ENCODE measurements at places on chromosomes 12 and 14. TPM values are rescaled to one million over a fixed set of nuclear protein-coding genes. Genes with fewer than 3 reads are reported as not detected.

GRCh38 chr14:70018713-70019211 lies 139.5 kb downstream of the SMOC1 start:
- DNase-seq, result no peak

DNA sequence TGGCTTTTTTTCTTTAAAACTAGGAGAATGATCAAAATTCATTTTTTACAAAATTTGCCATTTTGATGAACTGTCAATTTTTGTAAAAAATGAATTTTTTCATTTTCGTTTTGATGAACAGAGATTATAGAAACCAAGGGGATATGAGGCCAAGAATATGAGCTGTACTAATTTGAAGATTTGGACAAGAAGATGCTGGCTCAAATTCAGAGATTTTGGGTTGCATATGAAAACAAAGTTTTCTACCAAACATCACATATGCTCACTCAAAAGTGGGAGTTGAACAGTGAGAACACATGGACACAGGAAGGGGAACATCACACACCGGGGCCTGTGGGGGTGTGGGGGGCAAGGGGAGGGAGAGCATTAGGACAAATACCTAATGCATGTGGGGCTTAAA lies 230.7 kb downstream of the SNAPC1 start:
- DNase-seq, result no peak

- no peak for DNase-seq
Measured at GRCh38 chr12:66662729-66663128, 16.1 kb downstream of the GRIP1 start.

GRCh38 chr14:68884031-68885030 lies 91.5 kb upstream of the ZFP36L1 start:
- DNase-seq, result peak; percentile 88

DNA sequence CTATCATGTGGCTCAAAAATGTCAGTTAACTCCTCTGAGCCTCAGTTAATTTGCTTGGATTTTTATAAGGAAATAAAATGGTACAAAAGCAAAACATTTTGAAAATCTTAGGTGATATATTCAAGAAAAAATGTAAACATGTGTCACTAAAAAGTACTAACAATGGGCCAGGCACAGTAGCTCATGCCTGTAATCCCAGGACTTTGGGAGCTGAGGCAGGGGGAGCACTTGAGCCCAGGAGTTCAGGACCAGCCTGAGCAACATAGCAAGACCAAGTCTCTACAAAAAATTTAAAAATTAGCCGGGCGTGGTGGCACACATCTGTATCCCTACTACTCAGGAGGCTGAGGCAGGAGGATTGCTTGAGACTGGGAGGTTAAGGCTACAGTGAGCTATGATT lies 25.7 kb downstream of the AQP6 start:
- DNase-seq, result no peak

Gene SLCO1B3
- not detected for total RNA-seq

DNA sequence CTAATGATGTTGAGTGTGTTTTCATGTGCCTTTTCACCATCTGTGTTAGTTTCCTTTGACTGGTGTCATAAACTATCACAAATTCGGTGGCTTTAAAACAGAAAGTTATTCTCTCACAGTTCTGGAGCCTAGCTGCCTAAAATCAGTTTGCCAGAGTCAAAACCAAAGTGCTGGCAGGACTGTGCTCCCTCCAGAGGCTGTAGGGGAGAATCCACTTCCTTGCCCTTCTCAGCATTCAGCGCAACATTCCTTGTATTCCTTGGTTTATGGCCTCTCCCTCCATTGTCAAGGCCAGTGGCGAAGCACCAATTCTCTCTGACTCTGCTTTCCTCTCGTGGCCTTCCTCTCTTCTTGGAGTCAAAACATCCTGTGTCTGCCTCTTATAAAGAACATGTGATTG lies 174.2 kb upstream of the PDE3A start:
- DNase-seq, result no peak

DNA sequence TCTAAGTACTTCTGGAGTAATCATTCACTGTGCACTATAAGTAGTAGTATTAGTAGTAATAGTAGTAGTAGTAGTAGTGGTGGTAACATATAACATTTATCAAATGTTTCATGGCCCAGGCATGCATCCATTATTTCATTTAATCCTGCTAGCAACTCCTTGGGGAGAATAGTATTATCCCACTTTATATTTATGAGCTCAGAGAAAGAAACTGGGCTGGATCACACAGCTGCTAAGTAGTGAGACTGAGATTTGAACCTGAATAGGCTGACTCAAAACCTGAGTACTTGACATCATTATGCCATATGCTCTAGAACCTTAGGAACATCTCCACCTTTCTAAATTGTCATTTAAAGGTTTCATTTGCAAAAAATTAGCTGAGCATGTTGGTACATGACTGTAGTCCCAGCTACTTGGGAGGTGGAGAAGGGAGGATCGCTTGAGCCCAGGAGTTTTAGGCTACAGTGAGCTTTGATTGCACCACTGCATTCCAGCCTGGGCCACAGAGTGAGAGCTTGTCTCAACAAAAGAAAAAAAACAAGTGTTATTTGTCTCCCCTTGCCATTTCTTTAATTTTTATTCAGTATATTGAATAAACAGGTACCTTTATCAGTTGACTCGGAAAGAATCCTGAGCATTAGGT lies 11.4 kb upstream of the NID2 start:
- no peak for DNase-seq

DNA sequence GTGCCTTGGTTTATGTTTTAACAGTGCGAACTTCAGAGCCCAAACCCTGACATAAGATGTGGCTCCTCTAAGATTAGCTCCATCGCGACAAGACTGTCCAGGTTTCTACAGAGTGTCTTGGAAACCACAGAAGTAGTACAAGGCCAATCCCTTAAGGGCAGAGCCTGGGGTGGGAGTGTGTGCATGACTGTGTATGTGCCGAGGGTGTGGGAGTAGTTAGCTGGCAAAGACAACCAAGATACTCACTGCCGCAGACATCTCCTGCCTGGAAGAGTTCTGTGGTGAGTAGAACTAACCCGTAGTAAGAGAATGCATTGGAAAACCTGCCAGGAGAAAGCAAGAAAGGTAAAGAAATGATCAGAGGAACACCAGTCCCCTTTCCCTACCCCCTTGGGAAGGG lies 54.1 kb downstream of the DAO start:
- DNase-seq, result no peak

DNA sequence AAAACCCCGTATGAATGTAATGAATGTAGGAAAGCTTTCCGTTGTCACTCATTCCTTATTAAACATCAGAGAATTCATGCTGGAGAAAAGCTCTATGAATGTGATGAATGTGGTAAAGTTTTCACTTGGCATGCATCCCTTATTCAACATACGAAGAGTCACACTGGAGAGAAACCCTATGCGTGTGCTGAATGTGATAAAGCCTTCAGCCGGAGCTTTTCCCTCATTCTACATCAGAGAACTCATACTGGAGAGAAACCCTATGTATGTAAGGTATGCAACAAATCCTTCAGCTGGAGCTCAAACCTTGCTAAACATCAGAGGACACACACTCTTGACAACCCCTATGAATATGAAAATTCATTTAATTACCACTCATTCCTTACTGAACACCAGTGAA lies 23.8 kb downstream of the ZNF891 start:
- no peak for DNase-seq

Gene COL2A1
- total RNA-seq, result not detected

- no peak for DNase-seq
Measured at GRCh38 chr14:21088687-21089086, 9.8 kb downstream of the ZNF219 start.

Gene SIRT4
- total RNA-seq, result 13.2 TPM

GRCh38 chr12:75738486-75738885 lies 227.1 kb upstream of the KRR1 start:
- DNase-seq, result no peak

- no peak for DNase-seq
Measured at GRCh38 chr12:91922139-91922538, 223.5 kb downstream of the BTG1 start.

- DNase-seq, result peak; percentile 26
Measured at GRCh38 chr12:93191956-93192355, 185.8 kb upstream of the NUDT4 start.

GRCh38 chr12:30515351-30515750 lies 180.3 kb downstream of the IPO8 start:
- no peak for DNase-seq

DNA sequence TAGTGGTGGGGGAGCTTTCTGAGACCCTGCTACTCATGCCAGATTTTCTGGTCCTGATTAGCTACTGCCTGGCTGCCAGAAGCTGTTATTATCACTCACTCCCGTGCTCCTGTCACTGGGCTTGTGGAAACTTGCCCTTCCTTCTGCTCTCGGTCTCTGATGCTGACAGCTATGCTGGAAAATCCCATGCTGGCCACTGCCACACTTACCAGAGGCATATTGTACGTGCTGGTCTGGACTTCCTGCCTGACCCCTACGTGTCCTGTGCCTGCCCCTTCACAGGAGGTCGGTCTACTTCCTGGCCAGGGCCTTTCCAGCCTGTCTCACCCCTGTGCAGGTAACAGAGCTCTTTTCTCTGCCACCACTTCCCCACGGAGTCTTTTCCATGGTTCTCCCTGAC lies 149.4 kb upstream of the PLEKHG7 start:
- no peak for DNase-seq

Gene LBHD2
- total RNA-seq, result not detected

DNA sequence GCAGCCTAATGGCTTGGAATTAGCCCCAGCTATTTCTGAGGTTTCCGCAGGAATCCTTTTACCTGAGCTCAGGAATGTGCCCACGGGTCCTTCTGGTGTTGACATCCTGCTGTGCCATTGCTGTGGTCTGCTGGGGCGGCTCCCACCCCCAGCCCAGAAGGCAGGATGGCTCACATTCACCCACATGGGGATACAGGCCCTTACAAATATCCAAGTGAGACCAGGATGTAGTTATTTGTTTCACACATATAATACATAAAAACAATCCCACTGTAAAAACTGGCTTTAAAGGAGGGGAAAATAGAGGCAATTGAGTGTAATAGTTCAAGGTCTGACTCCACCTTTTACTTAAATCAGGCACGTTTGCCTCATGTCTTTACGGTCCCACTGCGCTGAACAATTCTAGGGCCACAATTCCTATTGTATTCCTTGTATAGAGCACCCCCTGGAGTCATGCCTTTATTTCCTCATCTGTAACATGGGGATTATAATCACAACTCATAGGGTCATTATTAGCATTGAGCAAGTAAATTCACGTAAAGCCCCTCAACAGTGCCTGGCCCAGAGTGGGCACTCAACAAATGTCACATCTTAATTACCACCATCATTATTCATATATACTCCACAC lies 57.2 kb upstream of the FICD start:
- no peak for DNase-seq

DNA sequence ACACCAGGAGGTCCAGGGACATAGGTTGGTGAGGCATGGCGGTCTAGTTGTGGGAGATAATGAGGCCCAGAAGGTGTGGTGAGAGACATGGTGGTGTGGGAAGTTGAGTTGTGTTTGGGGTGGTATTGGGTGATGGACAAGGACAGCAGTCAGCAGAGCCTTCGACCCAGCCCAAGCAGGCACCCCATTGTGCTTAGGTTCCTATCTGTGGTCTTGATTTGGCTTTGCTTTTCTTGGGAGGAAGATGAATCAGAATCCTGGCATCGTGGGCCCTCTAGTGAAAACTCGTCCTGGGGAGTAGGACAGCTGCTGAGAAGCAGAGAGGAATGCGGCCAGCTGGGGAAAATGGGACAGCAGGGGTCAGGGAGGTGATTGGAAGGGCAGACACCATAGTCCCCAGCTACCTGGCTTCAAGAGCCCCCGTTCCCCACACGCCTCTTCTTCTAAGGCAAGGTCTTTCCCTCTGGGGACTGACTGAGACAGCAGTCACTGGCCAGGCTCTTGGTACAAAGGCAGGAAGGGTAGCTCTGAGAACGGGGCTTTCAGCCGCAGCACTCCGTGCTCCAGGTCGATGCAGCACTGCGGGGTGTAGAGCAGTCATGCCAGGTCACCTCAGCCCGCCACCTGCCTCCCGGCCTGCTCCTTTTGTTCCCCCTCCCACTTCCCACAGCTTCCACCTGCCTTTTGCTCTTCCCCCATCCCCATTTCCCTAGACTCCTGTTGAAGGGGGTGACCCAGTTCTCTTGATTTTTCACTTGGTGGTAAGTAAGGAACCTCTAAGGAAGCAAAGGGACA lies 7.9 kb downstream of the NRIP2 start:
- DNase-seq, result no peak

DNA sequence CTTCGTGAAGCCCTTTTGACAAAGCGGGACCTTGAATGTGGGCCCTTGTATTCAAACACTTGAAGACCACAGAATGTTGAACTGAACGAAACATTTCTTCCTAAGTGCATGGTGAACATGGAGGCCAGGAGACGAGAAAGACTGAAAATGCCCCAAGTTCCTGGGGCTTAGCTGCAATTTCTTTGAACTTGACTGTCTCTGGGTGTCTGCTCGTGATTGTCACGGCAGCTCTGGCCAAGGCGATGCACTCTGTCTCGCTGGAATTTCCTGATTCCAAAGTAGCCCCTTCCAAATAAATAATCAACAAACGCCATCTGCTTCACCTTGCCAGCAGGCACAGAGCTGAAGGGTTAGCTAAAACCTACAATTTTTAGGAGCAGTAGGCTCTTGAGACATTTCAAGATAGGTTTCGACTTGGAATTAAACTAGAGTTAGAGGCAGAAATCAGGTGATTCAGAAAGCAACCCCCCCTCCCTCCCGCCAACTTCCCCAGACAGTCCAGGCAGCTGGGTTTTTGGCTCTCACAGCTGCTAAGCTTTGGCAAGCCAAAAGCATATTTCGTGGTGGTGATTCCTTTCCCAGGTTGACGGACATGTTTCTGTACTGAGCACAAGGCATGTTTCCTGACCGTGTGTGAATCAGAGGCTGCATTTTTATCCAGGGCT lies 13.5 kb upstream of the IRF2BPL start:
- peak; percentile 89 for DNase-seq

DNA sequence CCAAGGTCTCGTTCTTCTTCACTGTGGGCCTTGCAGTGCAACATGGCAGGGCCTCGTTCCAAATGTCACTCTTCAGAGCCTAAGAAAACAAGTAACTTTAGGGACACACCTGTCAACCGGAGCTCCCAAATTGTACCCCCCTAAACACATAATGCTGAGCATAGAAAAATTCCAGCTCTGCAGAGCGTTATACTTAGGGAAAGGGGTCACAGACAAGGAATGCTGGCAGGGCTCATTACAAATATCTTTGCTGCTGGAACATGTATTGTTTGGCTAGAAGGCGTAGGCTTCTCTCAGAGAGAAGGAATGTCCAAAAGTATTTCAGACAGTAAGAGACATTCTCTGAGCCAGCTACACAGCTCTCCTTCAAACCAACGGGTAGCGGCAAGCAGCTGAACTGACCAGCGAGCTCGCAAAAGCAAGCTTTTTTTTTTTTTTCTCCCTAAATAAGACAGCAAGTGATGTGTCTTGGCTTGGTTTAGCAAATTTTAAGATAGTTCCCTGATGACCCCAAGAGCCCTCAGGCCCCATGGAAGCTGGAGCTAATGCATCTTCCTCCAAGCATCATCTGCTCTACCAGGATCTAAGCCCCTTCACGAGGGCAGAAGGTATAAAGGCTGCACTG lies 24.5 kb downstream of the SSH1 start:
- DNase-seq, result no peak

All from gastrocnemius medialis (tissue), 4 donors.